ENCODE measurements at places on chromosomes 16 and 17. TPM values are rescaled to one million over a fixed set of nuclear protein-coding genes. Genes with fewer than 3 reads are reported as not detected.

Gene KRTAP9-4
- not detected for total RNA-seq

Gene RHBDL1
- total RNA-seq = 3.5 TPM

DNA sequence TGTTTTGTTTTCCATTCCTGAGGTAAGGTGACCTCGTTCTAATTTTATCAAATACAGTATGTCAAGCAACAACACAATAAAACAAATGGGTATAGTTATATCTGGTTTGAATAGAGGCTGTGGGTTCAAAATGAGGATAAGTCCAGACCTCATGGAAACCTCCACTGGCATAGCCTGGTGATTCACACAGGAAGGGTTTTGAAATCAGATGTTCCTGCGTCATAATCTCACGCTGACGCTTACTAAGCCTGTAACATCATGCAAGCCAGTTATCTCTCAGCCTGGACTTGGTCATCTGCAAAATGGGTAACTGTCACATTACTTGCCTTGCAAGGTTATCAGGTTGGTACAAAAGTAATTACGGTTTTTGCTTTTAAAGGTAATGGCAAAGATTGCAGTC lies 1056.3 kb upstream of the EEF2KMT start:
- DNase-seq = no peak
- H3K4me3 ChIP-seq = no peak overlapping the region
- no peaks in the 10 kb centered on the region for H3K4me1 ChIP-seq
- no peaks in the 10 kb centered on the region for H3K27me3 ChIP-seq
- H3K27ac ChIP-seq = no peak overlapping the region

DNA sequence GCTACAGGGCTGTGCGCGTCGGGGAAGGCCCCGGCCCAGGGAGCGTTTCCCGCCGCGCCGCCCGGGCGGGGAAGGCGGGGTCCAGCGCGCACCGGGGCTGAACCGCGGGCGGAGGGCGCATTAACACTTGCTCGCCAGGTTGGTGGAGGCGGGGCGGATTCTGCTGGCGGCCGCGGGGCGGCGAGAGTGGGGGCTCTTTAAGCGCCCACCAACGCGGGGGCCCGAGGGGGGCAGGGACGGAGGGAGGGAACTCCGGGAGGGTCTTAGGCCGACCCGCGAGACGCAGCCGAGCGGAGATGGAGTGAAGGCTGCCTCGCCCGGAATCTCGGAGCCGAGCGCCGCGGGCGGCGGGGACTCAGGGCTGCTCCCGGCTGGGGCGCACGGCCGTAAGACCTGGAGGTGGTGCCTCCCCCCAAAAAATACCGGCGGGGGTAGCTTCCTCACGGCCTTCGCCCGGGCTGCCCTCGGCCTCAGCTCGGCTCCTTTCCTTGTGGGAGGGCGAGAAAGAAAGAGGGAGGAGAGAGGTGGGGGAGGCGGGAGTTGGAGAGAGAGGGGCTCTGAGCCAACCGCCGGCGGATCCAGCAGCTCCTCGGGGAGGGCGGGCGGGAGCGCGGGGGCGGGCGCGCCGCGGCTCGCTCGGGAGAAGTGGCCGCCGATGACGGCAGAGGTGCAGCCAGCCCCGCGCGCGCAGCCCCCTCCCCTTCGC lies 415 bp upstream of the FOXF1 start:
- no peak overlapping the region for H3K27ac ChIP-seq
- peak overlapping the region; percentile 82 for H3K4me3 ChIP-seq
- no peak for DNase-seq
- H3K36me3 ChIP-seq = peaks cover 4% of the 10 kb centered on the region
- peaks cover 28% of the 10 kb centered on the region for H3K4me1 ChIP-seq
- H3K27me3 ChIP-seq = peaks cover 70% of the 10 kb centered on the region

DNA sequence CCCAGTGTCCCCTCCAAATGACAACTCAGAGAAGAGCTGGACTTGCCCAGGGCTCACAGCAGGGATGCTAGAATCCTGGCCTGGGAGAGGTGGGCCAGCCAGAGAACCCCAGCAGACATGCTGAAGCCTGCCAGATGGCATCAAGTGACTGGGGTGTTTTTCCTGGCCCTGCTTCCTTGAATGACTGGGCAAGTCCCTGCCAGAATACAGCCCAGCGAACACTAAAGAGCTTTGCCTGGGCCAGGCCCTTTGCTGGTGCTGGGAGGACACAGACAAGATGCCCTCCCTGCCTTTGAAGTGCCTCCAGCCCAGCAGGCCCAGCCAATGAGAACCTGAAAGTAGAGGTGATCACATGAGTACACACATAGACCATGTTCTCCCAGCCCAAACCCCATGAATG lies 11.5 kb downstream of the ZNF319 start:
- H3K27ac ChIP-seq = no peak overlapping the region
- H3K36me3 ChIP-seq = no peaks in the 10 kb centered on the region
- no peaks in the 10 kb centered on the region for H3K27me3 ChIP-seq
- DNase-seq = no peak
- peaks cover 23% of the 10 kb centered on the region for H3K4me1 ChIP-seq

- H3K27me3 ChIP-seq = peaks cover 18% of the 10 kb centered on the region
- no peaks in the 10 kb centered on the region for H3K4me1 ChIP-seq
- no peak for DNase-seq
- no peak overlapping the region for H3K27ac ChIP-seq
These were observed 4.3 kb downstream of the SPDYE4 start for GRCh38 chr17:8753976-8754440.
